ENCODE measurements at places on chromosomes 12 and 14. TPM values are rescaled to one million over a fixed set of nuclear protein-coding genes. Genes with fewer than 3 reads are reported as not detected.

Gene ARHGEF25
- total RNA-seq = 43.0 TPM

GRCh38 chr14:34718750-34719304 lies 4.4 kb upstream of the CFL2 start:
- DNase-seq = peak; percentile 71

DNA sequence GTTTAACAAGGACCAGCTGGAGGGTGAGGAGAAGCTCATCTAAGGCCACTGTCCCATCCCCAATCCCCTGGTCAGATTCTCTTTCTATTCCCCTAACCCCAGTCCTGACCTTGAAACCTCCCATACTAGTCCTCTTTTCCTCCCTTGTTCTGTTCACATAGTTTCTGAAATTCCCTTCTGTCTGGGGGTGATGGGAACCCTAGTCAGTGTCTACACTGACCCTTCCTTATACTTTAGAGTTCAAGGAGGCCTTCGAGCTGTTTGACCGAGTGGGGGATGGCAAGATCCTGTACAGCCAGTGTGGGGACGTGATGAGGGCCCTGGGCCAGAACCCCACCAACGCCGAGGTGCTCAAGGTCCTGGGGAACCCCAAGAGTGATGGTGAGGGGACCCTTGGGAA lies 2.4 kb downstream of the MYL6B start:
- DNase-seq = no peak

- no peak for DNase-seq
These were observed 329.0 kb upstream of the SFSWAP start for GRCh38 chr12:131381716-131382430.

GRCh38 chr14:104547310-104547997 lies 32.1 kb upstream of the C14orf180 start:
- DNase-seq = no peak

All from GM23248 (cell line).